ENCODE measurements at places on chromosomes 1 and 21.

DNA sequence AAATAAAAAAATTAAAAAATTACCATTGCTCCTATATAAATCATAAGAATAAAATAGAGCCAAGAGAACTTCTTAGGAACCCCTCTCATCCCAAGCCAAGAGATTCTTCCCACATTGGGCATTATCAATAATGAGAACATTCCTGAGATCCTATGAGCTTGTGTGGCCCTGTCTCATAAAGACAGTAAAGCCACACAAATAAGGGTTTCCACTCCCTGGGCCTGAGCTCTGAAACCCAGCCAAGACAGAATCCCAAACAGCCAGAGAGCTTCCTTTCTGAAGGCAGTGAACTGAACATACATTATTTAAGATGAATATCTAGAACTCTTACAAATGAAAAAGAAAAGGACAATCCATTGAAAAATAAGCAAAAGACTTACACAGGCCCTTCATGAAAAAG lies 68.3 kb downstream of the SLC45A1 start:
- DNase-seq = no peak

- no peak for DNase-seq
These were observed 43.3 kb downstream of the GPR88 start for GRCh38 chr1:100581096-100581705.

GRCh38 chr1:64864018-64864940 lies 102.1 kb downstream of the JAK1 start:
- DNase-seq = peak; percentile 34

GRCh38 chr1:165365341-165365740 lies 8.8 kb upstream of the LMX1A start:
- DNase-seq = no peak

GRCh38 chr1:204837440-204838084 lies 33.1 kb upstream of the NFASC start:
- no peak for DNase-seq

DNA sequence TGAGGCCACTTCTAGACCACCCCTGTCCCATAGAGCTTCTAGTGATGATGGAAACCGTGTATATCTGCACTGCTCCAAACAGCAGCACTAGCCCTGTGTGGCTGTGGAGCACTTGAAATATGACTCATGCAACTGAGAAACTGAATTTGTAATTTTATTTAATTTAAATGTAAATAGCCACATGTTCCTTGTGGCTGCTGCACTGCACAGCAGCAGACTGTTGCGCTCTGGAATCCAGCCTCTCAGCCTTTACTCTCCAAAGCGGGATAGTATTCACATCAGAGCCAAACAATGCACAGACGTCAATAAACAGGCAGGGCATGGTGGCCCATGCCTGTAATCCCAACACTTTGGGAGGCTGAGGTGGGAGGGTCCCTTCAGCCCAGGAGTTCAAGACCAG lies 12.0 kb downstream of the CAPN2 start:
- DNase-seq = no peak

DNA sequence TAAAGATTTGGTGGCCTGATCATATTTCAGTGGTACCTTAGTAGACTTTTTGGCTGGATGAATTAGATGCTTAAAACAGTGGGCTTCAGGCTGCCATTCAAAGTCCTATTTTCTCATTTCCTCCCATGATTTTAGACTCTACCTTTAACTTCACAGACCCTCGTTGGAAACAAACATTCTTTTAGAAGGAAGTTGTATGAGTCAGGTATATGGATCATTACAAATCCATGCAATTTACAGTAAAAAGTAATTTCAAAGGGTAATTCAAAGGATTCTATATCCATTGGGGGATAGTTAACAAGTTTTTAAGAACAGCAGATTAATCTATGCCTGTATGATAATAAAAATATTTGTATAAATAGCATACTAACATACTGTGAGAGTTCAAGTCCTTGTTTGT lies 216.9 kb upstream of the RRP15 start:
- DNase-seq = no peak

GRCh38 chr1:192703283-192704206 lies 67.6 kb downstream of the RGS13 start:
- no peak for DNase-seq
